NCI-H460 (cell line): ENCODE measurements at places on chromosomes 5 and 9.

DNA sequence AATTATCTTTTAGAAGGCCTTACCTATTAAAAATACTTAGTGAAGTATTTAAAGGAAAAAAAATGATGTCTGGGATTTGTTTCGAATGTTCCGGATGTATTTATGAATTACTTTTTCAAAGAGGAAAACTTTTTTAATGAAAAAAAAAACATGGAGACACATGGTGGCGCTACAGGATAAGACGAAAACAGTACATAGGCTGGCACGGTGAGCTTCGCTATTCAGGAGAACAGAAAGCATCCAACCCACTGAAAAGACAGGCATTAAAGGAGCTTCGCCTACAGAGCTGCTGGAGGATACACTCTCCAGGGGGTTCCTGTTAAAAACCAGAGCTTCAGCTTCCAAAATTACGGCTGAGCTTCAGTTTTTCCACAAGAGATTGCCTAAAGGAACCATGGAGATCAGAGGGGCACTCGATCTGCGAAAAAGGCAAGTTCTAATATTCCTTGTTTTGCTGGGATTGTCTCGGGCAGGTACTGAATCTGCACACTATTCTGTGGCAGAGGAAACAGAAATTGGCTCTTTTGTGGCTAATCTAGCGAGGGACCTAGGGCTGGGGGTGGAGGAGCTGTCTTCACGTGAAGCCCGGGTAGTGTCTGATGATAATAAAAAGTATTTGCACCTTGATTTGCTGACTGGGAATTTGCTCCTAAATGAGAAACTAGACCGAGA is at the start of gene PCDHB14:
TSS of gene PCDHB14 (plus strand) at position 232 of the 672 bp plus-strand sequence. CDS start at position 395, 163 bp downstream.
- peak; percentile 48 for DNase-seq

GRCh38 chr5:74504463-74504862 is 136.1 kb downstream of the ENC1 start:
- no peak for DNase-seq

DNA sequence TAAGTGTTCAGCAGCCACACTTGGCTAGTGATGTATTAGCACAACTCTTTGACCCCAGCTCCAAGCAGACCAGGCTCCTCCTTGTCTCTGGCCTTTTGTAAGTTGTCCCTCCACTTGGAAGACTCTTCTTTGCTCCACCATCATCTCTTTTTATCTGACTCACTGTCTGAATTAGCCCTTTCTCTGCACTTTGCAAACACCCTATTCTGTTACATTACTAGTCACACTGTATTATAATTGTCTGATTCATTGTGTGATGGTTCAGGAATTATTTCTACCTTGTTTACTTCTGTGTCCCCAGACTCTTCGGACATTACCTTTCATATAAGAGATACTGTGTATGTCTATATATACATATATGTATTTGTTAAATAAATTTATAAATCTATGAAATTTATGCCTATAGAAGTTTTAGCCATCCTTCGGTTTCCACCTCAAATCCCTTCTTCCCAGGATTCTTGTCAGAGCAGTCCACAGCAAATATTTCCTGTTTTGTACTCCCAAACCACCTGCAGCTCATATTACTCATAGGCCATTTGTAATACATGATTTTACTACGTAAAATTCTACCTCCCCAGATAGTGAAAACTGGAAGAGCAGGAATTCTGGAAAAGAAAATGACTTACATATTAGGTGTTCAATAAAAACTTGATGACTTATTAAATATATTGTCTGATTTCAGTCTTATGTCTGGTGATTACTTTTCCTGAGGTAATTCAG is 69.0 kb downstream of the MTAP start:
- no peak for DNase-seq

GRCh38 chr9:133340916-133341315 is 4.9 kb upstream of the SURF6 start:
- DNase-seq = no peak
